Activated CD8-positive, alpha-beta memory T cell treated with anti-CD3 and anti-CD28 coated beads for 4 hours (primary cell): ENCODE measurements at places on chromosomes 2 and 18.

DNA sequence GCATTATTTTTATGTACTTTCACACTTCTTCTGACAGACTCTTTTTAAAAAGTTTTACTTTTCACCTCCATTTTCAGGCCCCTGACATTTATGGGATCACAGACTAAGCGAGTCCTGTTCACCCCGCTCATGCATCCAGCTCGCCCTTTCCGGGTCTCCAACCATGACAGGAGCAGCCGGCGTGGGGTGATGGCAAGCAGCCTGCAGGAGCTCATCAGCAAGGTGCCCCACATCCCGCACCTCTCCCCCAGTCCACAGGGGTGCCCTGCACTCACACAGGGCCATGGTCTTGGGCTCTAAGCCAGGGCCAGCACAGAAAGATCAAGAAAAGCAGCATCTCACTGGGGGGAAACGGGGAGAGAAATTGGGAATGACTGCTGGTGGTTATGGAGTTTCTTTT lies 8.6 kb downstream of the CIDEA start:
- no peak for DNase-seq

DNA sequence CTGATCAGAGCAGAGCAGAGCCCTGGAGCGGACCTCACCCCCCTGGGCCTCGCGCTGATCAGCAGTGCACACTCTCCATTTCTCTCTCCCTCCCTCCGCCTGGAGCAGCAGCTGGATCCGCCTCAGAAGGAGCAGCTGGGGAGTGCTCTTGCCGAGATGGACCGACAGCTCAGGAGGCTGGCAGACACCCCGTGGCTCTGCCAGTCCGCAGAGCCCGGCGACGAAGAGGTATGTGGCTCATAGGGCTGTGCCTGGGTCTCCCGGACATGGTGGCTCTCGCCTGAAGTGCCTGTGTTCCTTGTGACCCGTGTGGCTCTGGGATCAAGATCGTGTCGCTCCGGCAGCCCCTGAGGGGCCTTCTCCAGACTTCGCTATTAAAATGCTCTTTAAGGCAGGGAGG lies 102.5 kb downstream of the USP40 start:
- no peak for DNase-seq

DNA sequence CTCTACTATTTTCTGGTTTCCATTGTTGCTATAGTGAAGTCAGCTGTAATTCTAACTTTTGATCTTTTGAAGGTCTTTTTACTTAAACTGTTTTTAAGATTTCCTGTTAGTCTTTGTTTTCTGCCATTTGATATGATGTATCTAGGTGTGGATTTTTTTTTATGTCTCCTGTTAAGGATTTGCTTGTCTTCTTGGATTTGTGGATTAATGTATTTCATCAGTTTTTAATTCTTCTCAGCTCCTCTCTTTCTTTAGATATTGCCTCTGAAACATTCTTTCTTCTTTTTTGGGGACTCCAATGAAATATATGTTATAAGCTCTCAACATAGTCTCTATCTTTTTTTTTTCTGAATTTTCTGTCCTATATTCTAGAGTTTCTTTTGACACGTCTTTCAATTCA lies 24.8 kb upstream of the THUMPD2 start:
- DNase-seq, result no peak

- no peak for DNase-seq
Observed at GRCh38 chr2:45380131-45380836, 230.8 kb downstream of the SRBD1 start.

GRCh38 chr18:79789091-79789891 lies 8.4 kb upstream of the KCNG2 start:
- DNase-seq, result no peak

DNA sequence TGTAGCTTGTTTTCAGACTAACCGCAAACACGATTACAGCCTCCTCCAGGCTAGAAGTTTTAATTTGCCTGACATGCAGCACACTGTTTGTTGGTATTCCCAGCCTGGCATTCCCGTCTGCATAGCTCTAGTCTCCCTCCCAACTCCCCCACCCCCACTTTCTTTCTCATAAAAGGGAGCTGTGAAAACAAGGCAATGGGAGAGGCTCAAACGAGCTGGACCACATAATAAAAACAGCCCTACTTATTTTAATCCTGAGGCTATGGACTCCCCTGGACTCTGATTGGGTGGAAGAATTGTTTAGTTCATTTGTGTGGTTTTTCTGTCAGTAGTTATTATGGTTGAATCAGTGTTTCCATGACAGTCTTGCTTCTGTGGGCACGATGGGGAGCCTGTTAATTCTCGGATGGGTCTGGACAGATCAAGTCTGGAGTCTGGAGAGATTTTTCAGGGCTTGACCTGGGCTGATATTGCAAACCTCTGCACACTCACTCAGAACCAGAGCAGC lies 1.2 kb downstream of the STON1 start:
- DNase-seq, result no peak
